GM04503 (cell line): ENCODE measurements at places on chromosomes 2 and 18.
A peak's percentile ranks its signal among the peaks of the same experiment; 100 is the strongest.

DNA sequence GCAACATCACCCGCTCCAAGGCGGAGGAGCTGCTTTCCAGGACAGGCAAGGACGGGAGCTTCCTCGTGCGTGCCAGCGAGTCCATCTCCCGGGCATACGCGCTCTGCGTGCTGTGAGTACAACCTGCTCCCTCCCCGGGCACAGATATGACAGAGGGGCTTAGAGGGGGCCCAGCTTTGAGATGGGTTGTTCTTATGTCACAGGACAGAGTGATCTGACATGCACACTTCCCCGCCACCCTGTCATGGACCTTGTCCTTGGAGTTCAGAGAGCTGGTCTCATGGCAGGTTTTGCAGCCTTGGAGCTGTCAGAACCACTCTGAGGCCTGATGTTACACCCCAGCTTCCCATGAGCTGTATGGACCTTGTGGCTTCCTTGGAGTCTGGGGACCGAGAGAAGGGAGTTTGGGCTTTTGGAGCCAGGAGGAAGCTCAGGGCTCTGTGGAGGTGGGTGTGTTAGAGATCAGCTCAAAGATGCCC, 398 bp downstream of the INPP5D start:
- DNase-seq, result no peak

- DNase-seq, result peak; percentile 51
Measured at GRCh38 chr2:120919771-120920453, 184.2 kb downstream of the GLI2 start.

DNA sequence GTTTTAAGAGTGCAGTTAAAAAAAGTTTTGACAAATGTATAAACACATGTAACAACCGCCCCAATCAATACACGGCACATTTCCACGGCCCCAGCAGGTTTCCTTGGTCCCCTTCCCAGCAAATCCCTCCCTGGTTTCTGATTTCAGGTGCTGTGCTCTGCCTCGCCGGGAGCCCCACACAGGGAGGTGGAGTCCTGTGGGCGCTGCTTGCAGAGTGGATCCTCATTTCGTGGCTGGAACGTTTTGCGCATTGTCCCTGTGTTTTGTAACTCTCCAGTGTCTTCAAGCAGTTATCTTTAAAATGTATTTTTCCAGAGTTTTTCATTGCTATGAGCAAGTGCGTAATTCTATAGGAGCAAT, 124.8 kb downstream of the GALR1 start:
- no peak for DNase-seq

DNA sequence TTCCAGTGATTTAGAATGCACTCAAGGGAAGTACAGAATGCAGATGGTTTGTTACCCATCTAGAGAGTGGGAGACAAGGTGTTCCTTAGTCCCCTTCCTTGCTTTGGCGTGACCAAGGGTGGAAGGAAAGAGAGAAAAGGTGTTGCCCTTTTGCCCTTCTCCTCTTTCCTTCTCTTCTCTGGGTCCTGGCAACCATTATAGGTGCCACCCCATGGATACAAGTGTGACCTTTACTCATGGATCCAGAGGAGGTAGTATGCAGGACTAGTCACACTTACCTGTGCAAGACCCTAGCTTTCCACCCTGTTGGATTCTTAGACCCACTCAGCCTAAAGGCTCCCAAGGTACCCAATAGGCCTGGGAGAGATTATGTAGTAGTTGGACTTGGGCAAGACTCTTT, 11.6 kb upstream of the RBFA start:
- no peak for DNase-seq

GRCh38 chr18:24791751-24792545, 331.5 kb downstream of the HRH4 start:
- no peak for DNase-seq

GRCh38 chr2:216909541-216910210, 49.8 kb upstream of the TNP1 start:
- DNase-seq, result no peak

DNA sequence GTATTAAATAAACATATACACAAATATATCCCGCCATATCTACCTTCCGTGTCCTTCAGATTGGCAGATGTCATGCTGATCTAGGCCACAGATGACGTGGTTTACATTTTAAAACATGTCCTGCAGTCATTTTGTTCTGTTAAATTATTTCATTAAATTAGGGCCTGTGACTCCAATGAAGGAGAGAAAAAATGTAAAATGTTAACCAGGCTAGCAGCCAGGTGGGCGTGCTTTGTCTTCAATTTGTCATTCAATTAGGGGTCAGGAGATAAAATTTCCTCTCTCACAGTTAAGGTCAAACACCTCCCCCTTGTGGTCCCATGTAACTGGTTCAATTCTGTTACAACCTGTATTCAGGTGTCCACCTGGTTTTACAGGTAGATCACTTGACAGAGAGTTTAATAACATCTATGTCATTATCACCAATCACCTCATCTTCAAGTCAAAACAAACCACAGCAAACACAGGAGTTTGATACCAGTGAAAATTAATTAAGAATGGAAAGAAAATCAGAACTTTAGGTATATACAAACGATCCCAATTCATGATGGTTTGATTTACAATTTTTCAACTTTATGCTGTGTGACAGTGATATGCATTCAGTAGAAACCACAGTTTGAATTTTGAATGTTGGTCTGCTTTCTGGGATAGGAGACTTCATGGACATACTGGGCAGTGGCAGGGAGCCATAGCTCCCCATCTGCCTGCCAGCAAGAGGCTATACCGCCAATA, 339.4 kb downstream of the CMPK2 start:
- DNase-seq, result no peak
